SHP77 (cell line): ENCODE measurements at places on chromosomes 11 and 22.

GRCh38 chr11:118060869-118061268, 16.0 kb upstream of the TMPRSS4 start:
- DNase-seq = no peak

DNA sequence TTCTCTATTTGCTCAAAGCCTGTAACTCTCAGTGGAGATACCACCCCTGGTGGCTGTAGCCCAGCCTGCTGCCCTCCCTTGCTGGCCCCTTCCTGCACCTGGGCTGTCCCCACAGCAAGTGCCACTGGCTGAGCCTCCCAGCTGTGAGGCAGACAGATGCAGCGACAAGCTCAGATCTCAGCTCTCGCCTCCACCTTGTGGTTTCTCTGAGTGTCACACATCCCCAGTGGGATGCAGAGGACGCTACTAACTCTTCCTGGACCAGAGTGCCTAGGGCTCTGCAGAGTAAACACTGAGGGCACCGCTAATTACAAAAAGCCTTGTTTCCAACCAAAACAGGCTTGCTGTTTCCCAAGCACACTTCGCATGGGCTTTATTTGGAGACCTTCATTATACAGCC, 8.9 kb downstream of the YPEL1 start:
- DNase-seq = peak; percentile 72

DNA sequence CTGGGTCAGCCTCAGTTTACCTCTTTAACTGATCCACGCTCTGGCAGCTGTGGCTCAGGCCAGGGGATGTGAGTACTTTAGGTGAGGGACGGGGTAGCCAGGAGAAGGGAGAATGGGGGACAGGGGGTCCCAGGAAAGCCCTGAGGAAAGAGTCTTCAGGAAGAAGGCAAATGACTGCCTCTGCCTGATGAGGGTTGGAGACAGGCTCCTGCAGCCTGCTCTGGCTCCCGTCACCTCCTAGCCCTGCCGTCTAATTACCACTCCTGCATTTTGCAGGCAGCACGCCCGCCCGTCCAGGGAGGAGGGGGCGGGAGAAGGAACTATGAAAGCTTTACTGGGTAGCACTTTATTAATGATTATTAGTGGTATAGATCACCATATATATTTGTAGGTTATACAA, 116.6 kb downstream of the CEP164 start:
- no peak for DNase-seq

- DNase-seq = no peak
These were observed 1044.4 kb downstream of the TBC1D22A start for GRCh38 chr22:47806894-47807293.

- DNase-seq = no peak
These were observed 56.0 kb downstream of the JAM3 start for GRCh38 chr11:134124660-134125451.

- DNase-seq = no peak
These were observed at the start of gene MTNR1B for GRCh38 chr11:92969634-92970347. TSS of gene MTNR1B (plus strand) at chr11:92969651. CDS start at chr11:92969726, 75 bp downstream.

DNA sequence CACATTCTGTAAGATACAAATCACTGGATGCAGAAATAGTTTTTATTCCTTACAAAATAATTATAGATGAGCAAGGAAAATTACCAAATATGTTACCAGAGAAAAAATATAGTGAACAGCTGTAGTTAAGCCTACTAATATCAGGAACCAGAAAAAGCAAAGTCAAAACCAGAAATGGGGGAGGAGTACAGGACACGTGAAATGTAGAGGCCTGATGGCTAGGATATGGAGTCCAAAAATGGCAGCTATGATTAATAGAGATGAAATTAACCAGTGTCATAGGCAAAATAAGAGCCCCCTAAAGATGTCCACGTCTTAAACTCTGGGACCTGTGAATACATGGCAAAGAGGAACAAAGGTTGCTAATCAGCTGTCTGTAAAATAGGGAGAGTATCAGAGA, 34.1 kb downstream of the MRE11 start:
- DNase-seq = no peak

DNA sequence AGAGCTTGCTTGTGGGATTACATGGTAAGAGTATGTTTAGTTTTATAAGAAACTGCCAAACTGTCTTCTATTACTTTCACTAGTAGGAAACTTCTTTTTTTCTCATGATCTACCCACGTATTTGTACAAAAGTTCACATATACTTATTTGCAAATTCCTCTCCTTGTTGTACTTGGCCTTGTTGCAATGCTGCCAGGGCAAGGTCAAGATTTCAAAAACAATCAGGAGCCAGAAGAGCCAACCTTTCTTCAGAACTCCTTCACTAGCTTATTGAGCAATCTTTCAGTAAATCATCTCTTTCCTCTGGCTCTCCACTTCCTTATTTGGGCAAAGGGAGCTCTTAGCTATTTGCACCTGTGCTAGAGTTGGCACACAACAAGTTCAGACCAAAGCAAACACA, 9.7 kb downstream of the SRSF8 start:
- peak; percentile 9 for DNase-seq

DNA sequence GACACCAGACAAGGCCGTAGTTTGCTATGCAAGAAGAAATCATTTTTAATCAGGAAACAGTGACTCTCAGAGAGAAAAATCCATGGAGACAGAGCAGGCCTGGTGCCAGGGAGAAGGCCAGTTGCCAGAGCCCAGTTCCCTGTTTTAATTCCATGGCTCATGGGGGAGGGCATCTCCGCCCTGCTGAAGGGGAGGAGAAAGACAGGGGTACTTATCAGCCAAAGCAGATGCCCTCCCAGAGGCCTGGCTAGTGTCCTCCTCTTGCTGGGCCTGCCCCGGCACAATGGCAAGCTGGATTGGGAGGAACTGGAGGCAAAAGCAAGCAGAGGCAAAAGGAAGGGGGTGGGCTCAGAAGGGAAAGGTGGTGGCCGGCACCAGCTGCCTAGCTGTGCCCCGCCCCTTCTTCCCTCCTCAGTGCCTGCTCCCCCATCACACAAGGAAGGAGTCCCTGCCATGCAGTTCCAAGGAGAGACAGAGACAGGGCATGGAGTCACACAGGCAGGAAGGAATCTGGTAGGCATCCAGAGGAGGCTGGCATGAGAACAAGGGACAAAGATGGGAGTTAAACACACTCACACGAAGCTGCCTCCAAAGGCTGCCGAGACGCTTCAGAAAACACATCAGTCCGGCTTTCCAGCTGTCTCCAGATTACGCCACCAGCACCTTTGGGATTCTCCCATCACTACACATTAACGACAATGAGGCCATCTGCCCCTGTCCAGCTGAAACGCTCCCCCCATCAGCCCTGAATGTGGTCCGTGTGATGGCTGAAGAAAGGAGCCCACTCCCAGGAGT, 591.8 kb downstream of the BUD13 start:
- no peak for DNase-seq

- DNase-seq = no peak
These were observed 4.1 kb upstream of the ANKRD13D start for GRCh38 chr11:67284811-67285540.

- DNase-seq = no peak
These were observed 10.2 kb downstream of the CHRNA10 start for GRCh38 chr11:3660960-3661359.

- no peak for DNase-seq
These were observed 354.9 kb downstream of the JRKL start for GRCh38 chr11:96744697-96745096.

GRCh38 chr22:31848411-31848810, 94.6 kb downstream of the DEPDC5 start:
- DNase-seq = no peak

DNA sequence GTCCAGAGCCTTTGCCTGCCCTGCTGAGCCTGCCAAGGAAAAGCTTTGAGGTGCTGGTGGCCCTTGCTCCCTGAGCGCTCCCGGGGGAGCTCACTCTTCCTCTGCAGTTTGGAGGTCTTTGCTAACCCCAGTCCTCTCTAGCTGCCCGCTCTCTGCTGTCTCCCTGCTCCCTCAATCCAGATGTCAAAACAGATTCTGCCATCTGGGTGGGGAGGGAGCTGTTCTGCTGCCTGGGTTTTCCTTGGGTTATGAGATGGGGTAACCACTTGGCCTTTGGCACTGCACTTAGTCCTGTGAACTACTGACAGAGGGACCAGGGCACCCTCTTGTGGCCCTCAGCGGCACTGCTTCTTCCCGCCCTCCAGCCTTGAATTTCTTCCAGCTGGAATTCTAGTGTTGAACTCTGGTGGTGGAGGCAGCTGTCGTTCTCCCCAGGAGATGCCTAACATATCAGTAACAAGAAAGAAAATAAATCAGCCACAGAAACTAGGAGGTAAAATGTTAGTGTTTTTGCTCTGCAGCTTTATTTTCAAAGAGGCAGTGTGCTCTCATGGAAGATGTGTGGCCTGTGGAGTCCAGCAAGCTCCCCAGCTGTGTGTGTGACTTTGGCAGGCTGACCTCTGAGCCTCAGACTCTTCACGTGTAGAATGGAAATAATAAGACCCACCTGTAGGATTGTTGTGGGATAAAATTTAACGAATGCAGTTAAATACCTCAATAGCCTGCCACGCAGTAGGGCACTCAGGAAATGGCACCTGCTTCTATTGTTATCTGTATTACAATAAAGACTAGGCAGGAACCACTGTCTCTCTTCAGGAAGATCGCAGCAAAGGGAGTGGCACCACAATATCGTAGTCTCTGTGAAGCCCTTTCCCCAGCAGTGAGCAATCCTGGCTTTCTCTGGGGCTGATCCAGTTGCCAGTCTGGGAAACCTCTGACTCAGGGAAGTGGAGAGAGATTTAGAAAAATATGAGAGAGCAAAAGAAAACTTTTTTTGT, 23.4 kb downstream of the ARFGAP2 start:
- peak; percentile 81 for DNase-seq

DNA sequence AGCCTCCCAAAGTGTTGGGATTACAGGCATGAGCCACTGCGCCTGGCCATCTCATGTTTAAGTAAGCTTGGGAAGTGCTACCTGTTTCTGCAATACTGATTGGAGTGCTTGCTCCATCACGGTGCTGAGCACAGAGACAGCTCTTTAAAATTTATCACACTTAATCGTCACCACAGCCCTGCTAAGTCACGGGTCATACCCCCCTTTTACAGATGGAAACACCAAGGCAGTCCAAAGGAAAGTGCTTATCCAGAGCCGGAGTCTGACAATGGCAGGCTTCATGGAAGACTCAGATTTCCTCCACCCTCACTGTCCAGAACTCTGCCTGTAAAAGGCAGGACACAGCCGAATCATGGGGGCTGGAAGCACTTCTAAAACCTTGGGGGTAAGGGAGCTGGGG, 2.7 kb upstream of the C22orf15 start:
- no peak for DNase-seq
